ENCODE measurements at places on chromosomes 3 and 15. TPM values are rescaled to one million over a fixed set of nuclear protein-coding genes. Genes with fewer than 3 reads are reported as not detected.

DNA sequence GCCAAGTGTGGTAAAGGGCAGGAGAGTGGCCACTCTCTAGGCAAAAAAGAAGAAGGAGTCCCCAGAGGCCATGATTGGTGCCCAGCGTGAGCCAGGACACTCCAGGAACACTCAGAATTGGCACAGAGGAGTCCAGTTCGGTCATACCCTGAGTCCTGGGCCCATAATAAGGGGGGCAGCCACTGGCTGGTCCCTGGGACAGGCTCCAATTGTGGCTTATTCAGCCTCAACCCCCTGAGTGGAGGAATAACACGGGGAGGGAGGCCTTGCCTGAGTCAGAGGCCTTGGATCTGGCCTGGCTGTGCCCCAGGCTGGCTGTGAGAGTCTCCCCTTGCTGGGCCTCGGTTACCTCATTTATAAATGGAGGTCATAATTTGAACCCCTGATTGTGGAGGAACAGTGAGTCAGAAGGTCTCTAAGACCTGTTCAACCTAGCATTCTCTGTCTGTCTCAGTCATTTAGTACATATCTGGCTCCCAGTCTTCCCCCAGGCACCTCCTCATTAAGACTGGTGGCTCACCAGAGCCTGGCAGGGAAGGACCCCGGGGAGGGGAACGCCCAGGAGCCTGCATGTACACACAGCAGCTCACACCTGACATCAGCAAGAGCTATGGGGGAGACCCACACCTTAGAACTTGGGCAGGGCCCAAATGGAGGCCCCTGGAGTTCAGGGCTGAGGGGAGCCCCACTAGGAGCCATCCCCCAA lies 95.9 kb upstream of the ATP2B2 start:
- DNase-seq = no peak

DNA sequence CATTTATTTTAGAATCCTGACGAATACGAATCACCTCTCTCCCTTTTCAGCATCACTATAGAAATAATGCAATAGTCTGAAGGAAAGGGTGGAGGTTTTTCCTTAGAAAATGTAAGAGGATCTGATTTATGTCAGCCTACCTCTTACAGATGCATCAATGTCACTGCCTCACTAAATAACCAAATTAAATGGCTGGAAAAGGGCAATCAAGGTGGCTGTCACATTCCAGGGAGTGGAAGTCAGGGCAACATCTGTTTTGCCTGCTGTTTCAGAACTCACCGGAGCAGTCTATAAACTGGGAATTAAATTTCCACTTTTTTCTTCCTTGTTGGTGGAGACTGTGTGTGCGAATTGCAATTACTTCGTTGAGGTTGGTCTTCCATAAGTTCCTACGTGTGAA lies 299.3 kb upstream of the PDZRN3 start:
- no peak for DNase-seq

- no peak for DNase-seq
These were observed 23.9 kb upstream of the ARID3B start for GRCh38 chr15:74517096-74517495.

- no peak for DNase-seq
These were observed 339.9 kb downstream of the NR2F2 start for GRCh38 chr15:96670389-96670788.

KIF9 gene
- total RNA-seq = 18.2 TPM

DNA sequence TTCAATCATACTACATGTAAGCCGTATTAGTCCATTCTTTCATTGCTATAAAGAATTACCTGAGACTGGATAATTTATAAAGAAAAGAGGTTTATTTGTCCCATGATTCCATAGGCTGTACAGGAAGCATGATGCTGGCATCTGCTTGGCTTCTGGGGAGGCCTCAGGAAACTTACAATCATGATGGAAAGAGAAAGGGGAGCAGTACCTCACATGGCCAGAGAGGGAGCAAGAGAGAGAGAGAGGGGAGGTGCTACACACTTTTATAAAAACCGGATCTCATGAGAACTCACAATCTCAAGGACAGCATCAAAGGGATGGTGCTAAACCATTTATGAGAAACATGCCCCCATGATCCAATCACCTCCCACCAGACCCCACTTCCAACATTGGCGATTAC lies 14.3 kb upstream of the CLASP2 start:
- no peak for DNase-seq

DNA sequence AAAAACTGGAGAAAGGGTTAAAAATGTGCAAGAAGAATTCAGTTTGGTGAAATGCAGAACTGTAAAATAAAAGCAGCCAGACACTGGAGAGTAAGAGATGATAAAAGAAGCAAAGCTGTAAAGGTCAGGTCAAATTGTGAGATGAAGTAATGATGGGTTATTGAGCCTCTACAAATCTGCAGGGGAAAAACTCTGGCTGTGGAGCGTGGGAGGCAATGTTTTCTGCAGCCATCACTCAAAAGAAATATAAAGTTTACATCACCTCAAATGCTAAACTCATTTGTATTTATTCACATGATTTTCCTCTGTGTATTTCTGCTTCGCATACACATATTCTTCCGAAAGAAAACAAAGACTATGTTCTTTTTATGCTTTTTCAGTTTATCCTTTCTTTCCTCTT lies 158.8 kb upstream of the GPR149 start:
- DNase-seq = no peak

GRCh38 chr3:125381743-125382142 lies 6.6 kb upstream of the ZNF148 start:
- no peak for DNase-seq

TMC3 gene
- not detected for total RNA-seq

WNT5A gene
- total RNA-seq = 22.2 TPM

TTC23 gene
- total RNA-seq = 48.5 TPM

FANCD2OS gene
- not detected for total RNA-seq

DNA sequence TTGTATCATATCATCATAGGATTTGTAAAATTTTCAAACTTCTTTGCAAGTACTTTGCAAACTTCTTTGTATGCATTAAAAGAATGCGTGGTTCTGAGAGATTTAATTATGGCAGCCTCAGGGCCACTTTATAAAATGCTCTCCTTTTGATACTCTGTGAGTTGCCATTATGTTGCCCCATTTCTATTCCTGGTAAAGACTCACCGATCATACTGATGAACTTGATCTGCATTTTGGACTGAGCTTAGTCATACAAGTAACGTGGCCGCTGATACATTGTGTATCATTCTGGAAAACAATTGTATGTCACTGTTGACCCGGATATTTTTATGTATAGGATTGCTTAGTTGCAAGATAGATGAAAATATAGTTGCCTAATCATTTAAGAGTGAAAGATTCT lies 38.8 kb downstream of the AKAP13 start:
- no peak for DNase-seq

DNA sequence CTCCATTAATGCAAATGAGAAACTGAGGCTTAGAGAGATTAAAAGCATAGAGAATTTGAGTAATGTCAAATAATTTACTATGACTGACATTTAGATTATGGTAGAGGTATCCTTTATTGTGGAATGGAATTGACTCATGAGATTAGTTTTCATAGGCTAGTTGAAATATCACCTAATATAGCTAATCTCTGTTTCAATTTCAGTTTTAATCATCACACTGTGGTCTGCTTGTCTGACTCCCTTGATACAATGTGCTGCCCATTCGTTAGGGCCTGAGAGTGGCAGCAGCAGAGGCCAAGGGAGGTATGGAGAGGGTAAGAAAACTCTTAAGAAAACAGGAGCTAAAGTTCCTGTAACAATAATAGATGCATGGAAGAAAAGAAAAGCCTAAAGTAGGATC lies 13.2 kb upstream of the ZBTB20 start:
- no peak for DNase-seq

GRCh38 chr3:51401735-51402134 lies 10.7 kb downstream of the RBM15B start:
- DNase-seq = no peak

GRCh38 chr15:64739156-64739555 lies 36.2 kb downstream of the RBPMS2 start:
- DNase-seq = peak; percentile 82

DNA sequence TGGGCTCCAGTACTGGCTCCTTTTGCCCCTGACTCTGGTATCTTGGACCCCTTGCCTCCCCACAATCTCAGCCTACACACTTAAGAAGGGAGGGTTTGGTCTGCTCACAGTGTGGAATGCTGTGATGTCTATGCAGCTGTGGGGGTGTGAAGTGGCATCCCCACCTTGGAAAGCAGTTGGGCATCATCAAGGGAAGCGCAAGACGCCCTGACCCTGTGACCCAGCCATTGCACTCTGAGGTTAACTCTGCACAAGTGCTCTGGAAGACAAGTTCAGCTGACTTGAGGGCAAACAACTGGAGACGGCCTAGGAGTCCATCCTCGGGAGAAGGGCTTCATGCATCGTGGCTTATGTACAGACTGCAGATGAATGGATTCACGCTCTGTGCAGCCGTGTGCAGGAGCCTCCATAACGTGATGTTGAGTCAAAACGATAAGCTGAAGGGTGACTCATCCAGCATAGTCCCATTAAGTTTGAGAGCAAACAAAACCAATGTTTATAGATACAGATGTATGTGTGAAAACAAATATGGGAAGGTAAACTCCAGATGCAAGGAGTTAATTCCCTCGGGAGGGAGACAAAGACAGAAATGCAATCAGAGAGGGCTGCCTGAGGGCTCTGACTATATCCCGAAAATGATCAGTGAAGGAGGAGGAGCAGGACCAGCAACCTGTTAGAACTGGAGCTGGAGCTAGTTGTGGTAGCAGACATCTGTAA lies 86.8 kb downstream of the LSM3 start:
- no peak for DNase-seq

GRCh38 chr3:172711454-172711795 lies 558 bp upstream of the NCEH1 start:
- DNase-seq = no peak

DNA sequence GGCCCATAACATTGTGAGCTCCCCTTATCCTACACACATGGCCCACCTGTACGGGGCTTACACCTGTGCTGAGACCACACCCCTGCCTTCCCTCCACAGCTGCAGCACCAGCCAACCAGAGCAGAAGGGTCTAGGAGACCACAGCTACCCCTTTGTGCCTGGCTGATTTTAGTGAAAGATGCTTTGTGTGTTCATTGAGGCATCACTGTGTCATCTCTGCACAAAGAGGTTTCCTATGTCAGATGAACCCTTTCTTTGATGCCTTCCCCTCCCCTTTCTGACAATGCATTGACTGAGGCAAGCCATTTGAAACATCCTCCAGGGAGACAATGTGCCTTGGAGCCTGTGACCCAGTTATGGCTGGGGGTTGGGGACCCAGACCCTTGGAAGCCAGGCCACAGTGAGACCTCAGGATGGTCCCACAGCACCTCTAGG lies 54.9 kb upstream of the SLC7A14 start:
- DNase-seq = no peak

DNA sequence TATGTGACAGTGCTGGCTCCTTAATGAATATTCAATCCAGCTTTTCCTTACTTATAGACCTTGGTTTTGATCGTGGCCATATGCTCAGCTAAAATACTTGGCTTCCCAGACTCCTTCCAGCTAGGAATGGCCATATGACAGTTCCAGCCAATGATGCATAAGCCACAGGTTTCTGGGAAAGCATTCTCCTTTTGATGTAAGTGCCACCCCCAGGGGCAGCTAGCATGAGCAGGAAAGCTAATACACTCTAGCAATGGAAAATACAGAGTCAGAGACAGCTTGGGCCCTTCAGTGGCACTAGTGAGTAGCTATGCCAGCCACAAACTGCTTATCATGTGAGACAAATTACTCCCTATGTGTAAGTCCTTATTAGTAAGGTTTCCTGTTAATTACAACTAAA lies 26.7 kb downstream of the TBC1D2B start:
- no peak for DNase-seq

- DNase-seq = no peak
These were observed 179.3 kb downstream of the POTEB3 start for GRCh38 chr15:21260966-21261395.

GRCh38 chr15:43423793-43424192 lies 52.9 kb downstream of the TUBGCP4 start:
- DNase-seq = no peak

- peak; percentile 49 for DNase-seq
These were observed 125.1 kb downstream of the SNRK start for GRCh38 chr3:43411429-43411828.

MEX3B gene
- 2.5 TPM for total RNA-seq

CPLX3 gene
- total RNA-seq = not detected

TMEM266 gene
- 4.4 TPM for total RNA-seq

GRCh38 chr3:74041068-74041675 lies 416.4 kb upstream of the PDZRN3 start:
- no peak for DNase-seq

All from lung (tissue), 17 donors.